ENCODE measurements at places on chromosomes 2 and 18. TPM values are rescaled to one million over a fixed set of nuclear protein-coding genes. Genes with fewer than 3 reads are reported as not detected.

CNTNAP5 gene
- total RNA-seq = not detected

PDK1 gene
- total RNA-seq = 6.1 TPM

SERPINB3 gene
- not detected for total RNA-seq

CFC1 gene
- total RNA-seq = not detected

ACKR3 gene
- 57.0 TPM for total RNA-seq

LRRTM1 gene
- not detected for total RNA-seq

BMPR2 gene
- total RNA-seq = 34.3 TPM

IL1F10 gene
- not detected for total RNA-seq

G6PC2 gene
- total RNA-seq = not detected

CCNT2 gene
- 23.9 TPM for total RNA-seq

LIMS2 gene
- total RNA-seq = 12.4 TPM

PTH2R gene
- not detected for total RNA-seq

CREG2 gene
- 0.81 TPM for total RNA-seq

RAB6C gene
- not detected for total RNA-seq

FOXI3 gene
- total RNA-seq = not detected

DSC2 gene
- under 0.01 TPM for total RNA-seq

DNAJC5G gene
- total RNA-seq = not detected

MGAT4A gene
- total RNA-seq = 65.4 TPM

IL18RAP gene
- total RNA-seq = not detected

CDKL4 gene
- 0.59 TPM for total RNA-seq

KCNS3 gene
- total RNA-seq = 2.6 TPM

KCNIP3 gene
- 0.35 TPM for total RNA-seq

GALNT14 gene
- total RNA-seq = not detected

KCNF1 gene
- total RNA-seq = 0.04 TPM

ZBTB7C gene
- not detected for total RNA-seq

TMEM17 gene
- 1.5 TPM for total RNA-seq

CXCR4 gene
- 30.5 TPM for total RNA-seq

TDRD15 gene
- total RNA-seq = not detected

QPCT gene
- 18.9 TPM for total RNA-seq

ASB18 gene
- not detected for total RNA-seq

LRRC30 gene
- total RNA-seq = not detected

TRABD2A gene
- total RNA-seq = 0.59 TPM

IL36A gene
- not detected for total RNA-seq

SCLY gene
- total RNA-seq = 42.0 TPM

TXNDC2 gene
- total RNA-seq = under 0.01 TPM

PDE6D gene
- 22.1 TPM for total RNA-seq

TUBA4B gene
- not detected for total RNA-seq

ABCA12 gene
- under 0.01 TPM for total RNA-seq

RAB6D gene
- 0.07 TPM for total RNA-seq

All from pulmonary artery endothelial cell (primary cell).